NCI-H1694 (cell line): ENCODE measurements at places on chromosomes 1 and 21.

GRCh38 chr1:203478231-203478630 is 2.6 kb downstream of the PRELP start:
- peak; percentile 81 for DNase-seq

DNA sequence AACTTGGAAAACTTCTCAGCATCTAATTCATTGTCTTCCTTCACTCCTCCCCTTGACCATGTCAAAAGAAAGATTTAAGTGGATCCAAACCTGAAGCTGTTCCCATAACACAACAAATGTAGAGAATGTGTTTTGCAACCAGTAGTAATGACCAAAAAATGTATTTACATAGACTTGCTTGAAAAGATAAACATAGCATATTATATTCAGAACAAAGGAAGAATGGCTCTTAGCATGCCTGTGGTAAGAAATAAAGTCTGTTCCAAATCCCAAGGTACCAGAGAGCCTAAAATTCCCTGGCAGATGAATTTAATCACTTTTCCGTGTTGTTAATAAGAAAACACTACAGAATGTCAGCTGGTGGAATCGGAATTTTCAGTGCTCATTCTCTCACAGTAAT is 36.8 kb downstream of the FMO3 start:
- no peak for DNase-seq

DNA sequence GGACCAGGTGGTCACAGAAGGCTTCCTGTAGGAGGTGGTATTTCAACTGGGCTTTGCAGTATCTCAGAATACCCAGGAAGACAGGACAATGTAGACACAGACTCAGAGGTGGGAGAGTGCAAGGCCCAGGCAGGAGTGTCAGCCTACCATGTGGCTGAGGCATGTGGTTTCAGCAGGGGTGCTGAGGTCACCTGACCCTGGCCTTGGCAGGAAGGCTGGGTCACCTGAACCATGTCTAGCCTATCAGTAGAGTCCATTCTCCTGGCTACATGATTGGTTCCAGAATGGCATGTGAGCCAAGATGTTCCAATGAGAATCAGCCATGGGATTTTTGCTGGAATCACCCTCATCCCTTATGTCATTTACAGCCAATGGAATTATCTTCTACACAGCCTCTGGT is 169.4 kb downstream of the ACTL8 start:
- DNase-seq: no peak

GRCh38 chr1:56311766-56312165 is 267.6 kb downstream of the PLPP3 start:
- DNase-seq: no peak

DNA sequence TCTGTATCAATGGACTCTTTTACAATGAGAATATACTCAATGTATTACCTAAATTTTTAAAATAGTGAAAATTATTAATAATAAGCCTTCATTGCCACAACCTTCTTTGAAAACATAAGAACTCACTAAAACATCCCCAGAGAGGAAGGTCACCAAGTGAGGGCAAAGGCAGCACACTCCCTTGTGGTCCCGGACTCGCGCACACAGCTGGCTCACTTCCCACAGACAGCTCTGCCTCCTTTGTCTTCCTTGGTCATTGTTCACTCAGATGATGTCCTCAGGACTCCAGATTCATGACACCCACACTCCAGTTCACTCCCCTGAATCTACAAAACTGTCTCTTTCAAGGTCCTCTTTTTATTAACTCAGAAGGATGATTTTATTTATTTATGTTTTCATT is 19.2 kb upstream of the UBR4 start:
- DNase-seq: no peak

GRCh38 chr1:59766227-59766855 is 48.4 kb upstream of the HOOK1 start:
- DNase-seq: no peak

- DNase-seq: no peak
Observed at GRCh38 chr1:201191653-201192260, 1.1 kb downstream of the IGFN1 start.

DNA sequence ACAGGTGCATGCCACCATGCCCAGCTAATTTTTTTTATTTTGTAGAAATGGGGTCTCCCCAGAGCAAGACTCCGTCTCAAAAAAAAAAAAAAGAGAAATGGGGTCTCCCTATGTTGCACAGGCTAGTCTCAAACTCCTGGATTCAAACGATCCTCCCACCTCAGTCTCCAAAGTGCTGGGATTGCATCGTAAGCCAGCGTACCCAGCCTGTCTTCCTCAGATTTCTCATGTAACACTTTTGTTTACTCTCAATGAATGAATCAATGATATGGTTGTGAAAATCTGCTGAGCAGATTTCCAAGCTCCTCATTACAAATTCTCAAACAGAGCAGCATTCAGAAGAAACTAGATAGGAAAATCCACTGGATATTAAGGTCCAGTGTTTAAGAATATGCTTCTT is 6.6 kb downstream of the CMPK1 start:
- DNase-seq: no peak

- DNase-seq: no peak
Observed at GRCh38 chr1:226575739-226576378, 27.3 kb downstream of the STUM start.

DNA sequence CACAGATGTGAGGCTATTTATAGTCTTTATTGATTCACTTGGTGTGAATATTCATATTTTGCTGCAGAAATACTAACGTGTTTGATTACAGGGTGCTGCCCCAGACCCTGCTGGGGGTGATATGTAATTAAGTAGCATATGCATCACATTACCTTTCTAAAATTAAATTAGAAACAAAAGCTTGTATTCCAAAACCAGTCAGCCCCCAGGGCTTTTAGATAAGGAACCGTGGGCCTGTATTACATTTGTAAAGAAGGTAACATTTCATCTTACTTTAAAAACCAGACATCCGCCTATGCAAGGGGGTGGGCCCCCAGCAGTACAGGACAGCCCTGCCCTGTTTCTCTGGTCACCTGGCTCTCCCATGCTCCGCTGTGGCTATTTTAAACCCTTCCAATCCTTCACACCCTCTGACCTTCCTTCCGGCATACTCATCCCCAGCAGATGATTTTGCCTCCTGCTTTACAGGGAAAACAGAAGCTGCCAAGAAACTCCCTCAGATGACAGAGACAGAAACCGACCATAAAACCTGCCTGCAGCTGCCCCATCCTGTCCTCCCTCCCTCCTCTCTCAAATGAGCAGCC is 22.0 kb upstream of the KCNC4 start:
- peak; percentile 50 for DNase-seq

DNA sequence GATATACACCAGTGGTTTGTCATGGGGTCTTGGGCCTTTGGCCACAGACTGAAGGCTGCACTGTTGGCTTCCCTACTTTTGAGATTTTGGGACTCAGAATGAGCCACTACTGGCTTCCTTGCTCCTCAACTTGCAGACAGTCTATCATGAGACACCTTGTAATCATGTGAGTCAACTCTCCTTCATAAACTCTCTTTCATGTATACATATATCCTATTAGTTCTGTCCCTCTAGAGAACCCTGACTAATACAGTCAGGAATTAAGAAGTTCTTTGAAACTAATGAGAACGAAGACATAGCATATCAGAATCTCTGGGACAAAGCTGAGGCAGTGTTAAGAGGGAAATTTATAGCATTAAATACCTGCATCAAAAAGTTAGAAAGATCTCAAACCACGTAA is 110.8 kb downstream of the SLC5A9 start:
- DNase-seq: no peak

DNA sequence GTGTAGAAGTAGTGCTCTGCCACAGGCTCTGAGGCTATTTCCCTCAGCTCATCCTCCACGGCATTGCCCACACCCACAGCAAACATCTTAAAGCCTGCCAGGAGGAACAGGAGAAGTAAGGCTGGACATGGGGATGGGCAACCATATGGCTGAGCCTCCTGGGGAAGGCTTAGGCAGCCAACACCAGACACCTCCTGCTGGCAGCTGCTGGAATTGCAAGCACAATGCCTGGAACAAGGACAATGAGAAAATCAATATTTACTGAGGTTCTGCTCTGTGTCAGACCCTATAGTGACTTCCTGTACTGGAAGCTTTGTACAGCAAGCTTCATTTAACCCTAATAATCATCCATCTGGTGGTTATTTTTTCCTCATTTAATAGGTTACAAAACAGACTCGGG is 8.2 kb downstream of the MATN1 start:
- peak; percentile 62 for DNase-seq

DNA sequence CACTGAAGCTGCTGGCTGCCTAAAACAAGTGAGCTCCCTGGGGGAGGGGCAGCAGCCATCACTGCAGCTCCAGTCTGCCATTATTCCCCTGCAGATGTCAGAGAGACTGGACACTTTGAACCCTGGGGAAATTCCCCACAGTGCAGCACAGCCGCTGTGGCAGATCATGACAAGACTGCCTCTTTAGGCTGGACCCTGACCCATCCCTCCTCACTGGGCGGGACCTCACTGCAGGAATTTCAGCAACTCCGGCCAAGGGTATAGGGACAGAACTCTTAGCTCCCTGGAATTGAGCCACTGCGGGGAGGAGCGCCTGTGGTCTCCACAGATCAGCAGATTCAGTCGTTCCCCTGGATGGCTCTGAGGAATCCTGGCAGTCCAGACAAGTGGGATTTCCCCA is 964.6 kb downstream of the BRINP3 start:
- no peak for DNase-seq

DNA sequence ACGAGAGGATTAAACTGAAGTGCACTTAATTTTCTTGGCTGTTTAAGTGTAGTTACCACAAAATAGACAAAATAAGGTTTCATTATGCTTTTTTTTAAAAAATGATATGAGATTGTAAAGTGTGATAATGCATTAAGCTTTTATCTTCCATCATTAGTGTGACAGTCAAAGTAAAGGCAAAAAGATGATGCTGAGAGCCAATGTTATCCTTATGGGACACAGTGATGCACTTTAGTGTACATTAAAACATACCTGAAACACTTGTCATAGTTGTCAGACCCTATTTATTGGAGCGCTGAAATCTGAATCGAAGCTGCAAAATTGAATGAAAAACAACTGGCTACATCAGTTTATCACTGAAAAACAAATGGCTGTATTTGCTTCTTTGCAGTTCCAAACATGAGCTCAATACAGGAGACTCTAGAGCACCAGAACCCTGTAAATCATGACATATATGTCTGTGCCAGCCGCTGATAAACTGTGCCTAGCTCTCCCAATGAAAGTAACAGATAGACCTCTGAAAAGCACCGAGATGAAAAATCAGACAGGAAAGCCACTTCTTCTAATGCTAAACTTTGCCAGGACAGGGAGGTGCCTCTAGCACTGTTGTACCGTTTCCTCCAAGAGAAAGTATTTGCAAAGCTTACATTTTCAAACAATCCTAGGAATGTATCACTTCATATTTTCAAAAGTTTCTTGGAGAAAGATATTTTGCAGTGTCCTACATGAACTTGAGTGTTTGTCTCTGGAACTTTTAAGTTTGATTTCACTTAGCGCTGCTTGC is 120.7 kb upstream of the TMPRSS15 start:
- no peak for DNase-seq
